ENCODE measurements at places on chromosomes 6 and 20.

DNA sequence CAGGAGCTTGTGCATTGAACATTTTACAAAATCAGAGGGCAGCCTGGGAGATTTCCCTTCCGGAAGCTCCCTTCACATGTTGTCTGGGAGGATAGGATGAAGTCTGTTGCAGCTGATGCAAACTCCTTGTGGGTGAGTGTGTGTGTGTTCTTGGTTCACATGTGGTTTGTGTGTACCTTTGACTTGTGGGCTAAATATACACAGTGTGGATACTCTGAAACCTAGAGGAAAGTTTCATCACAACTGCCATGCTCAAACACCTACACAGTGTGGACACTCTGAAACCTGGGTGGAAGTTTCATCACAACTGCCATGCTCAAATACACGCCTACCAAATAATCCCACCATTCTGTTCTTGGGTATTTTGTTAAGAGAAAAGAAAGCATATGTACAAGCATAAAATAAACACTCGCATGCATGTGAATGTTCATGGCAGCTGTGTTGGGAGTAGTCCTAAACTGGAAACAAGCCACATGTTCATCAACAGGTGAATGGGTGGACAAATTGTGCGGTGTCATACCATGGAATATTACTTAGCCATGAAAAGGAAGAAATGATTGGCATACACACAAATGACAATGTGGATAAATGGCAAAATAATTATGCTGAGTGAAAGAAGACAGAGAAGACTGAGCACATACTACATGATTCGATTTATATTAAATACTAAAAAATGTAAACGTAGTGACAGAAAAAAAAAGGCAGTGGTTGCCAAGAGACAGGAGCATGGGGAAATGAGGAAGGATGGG, 1.8 kb downstream of the SCP2D1 start:
- DNase-seq: no peak

DNA sequence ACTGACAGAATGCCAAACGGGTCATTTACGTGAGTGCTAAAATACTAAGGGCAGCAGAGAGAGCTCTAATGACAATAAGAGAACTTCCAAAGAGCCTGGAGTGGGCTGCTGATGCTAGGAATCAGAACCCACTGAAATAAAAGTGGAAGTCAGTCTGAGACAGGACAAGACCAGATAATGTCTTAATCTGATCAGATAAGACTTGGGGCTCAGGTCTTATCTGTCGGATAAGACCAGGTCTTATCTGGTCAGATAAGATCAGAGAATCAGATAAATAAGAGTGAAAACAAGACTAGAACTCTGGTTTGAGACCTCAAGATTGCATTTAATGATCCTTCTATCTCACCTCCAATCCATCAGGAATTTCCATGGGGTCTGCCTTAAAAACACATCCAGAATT, 18.6 kb downstream of the LRP11 start:
- no peak for DNase-seq

GRCh38 chr20:24765316-24766142, 183.5 kb upstream of the CST7 start:
- DNase-seq: no peak

- no peak for DNase-seq
These were observed 51.2 kb upstream of the NEDD9 start for GRCh38 chr6:11283629-11284028.

- no peak for DNase-seq
These were observed 541 bp upstream of the IL20RA start for GRCh38 chr6:137045222-137045789.

DNA sequence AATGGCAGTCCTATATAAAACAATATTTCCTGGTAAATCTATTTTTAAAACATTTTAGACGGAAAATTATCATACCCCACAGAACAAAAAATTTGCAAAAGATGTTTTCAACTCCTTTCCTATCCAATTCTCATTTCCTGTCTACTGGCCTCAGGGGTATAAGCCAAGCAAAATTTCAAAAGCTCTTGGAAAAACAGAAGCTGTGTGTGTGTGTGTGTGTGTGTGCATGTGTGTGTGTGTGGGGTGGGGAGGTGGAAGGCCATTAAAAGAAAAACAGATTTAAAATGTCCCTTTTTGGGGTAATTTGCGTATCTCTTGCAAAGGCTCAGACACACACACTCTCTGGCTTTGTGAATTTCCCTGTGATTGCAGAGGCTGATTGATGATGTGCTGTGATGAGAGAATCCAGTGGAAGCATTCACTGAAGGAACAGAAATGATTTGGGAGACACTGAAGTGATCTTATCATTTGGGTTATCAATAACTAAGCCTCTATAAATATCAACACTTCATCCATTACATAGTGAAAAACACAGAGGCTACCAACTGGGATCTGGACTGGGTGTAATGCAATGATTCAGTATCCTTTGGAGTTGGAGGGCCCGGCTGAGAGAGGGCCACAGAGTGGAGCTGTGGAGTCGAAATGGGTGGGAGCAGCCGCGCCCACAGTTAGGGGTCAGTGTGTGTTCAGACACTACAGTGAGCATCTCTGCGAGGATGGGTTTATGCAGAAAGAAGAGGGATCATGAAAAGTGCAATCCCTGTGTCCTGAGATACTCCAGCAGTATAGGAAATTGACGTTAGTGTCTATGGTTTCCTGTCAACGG, 106.8 kb upstream of the PREP start:
- DNase-seq: no peak

GRCh38 chr6:149891259-149891658, 6.7 kb downstream of the RAET1E start:
- DNase-seq: no peak

- DNase-seq: no peak
These were observed 154.1 kb upstream of the BMP2 start for GRCh38 chr20:6613280-6613861.

GRCh38 chr6:17347012-17347411, 46.4 kb upstream of the CAP2 start:
- DNase-seq: no peak

- DNase-seq: peak; percentile 56
These were observed 266.3 kb downstream of the CDC5L start for GRCh38 chr6:44653761-44654218.

DNA sequence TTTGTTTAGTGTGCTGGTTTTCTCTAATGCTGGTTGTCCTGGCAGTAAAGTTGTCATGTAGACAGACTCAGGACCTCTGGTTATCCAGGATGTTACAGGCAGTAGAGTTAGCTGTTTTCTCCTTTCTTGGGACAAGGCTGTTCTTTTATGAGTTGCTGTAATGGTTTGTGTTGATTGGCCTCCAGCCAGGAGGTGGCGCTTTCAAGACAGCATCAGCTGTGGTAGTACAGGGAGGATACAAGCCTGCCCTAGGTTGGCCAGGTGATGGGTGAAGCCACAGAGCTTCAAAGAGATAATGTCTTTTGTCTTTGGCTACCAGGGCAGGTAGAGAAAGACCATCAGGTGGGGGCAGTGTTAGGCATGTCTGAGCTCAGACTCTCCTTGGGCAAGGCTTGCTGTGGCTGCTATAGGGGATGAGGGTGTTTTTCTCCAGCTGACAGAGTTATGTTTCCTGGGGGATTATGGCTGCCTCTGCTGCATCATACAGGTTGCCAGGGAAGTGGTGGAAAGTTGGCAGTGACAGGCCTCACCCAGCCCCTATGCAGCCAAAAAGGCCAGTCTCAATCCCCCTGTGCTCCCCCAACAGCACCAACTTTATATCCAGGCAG, 127.2 kb upstream of the TAB2 start:
- no peak for DNase-seq

DNA sequence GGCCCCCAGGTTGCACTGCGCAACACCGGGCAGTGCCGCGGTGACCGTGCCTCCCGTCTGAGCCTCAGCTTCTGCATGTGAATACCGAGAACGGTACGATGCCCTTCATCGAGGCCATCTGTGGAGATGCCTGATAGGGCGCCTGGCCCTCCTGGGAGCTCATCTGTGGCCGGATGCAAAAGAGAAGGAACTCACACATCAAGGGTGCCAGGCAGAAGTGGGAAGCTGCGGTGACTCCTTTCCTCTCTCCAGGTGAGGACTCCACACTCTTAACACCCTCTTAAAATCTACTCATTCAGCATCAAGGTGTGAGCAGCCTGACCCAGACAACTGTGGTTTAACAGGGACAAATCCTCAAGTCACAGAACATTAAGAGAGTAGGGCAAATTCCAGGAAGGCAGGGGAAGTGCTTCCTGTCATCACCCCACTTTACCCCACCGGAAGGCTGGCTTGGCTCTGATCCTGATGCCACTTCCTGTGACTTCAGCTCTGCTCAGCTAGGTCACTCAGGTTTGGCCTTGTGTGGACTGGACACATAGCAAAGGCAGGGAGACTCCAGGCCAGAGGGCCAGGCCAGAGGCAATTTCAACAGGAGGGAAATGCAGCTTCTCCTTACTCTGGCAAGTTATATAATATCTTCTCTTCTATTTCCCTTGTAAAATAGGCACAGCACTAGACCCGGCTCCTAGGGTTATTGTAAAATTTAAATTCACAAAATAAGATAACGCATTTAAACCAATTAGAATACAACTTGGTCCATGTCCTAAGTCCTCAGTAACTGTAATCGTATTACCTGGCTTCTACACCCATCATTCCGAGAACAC, 69.4 kb downstream of the CPNE5 start:
- DNase-seq: peak; percentile 63

GRCh38 chr6:132932588-132932987, 118.2 kb downstream of the RPS12 start:
- no peak for DNase-seq

GRCh38 chr6:50845499-50846143, 26.9 kb downstream of the TFAP2B start:
- no peak for DNase-seq

- no peak for DNase-seq
These were observed 54.3 kb upstream of the TCF21 start for GRCh38 chr6:133834472-133835170.

- DNase-seq: no peak
These were observed 66.9 kb upstream of the CDH4 start for GRCh38 chr20:61185181-61185580.

GRCh38 chr6:71453371-71453706, 164.7 kb downstream of the OGFRL1 start:
- DNase-seq: no peak

GRCh38 chr20:49006446-49006980, 39.6 kb upstream of the CSE1L start:
- DNase-seq: no peak

DNA sequence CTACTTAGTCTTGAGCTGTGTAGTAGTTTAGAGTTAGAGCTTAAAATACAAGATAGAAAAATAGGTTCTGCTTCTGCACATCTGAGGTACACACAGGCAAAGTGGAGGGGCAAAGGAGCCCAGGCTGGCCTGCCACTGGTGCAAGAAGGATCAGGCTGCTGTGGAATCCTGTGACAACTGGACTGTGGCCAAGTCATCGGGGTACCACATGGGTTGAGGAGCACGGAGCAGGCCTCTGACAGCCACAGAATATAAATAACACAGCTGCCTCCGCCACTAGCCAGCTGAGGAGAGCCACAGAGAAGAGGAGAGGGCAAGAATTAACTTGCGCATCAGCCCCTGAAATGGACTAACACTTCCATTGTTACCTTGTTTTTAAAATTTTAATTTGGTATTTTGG, 206.0 kb upstream of the MARCKS start:
- no peak for DNase-seq

DNA sequence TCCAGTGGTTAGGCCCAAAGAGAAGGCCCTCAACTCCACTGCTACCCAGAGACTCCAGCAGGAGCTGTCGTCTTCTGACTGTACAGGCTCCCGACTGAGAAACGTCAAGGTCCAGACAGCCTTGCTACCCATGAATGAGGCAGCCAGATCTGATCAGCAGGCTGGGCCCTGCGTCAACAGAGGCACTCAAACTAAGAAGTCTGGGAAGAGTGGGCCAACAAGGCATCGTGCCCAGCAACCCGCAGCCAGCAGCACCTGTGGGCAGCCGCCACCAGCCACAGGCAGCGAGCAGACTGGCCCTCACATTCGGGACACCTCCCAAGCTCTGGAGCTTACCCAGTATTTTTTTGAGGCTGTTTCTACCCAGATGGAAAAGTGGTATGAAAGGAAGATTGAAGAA, 8.1 kb downstream of the LYRM2 start:
- no peak for DNase-seq

GRCh38 chr6:166932116-166932515, 24.2 kb downstream of the RNASET2 start:
- no peak for DNase-seq

DNA sequence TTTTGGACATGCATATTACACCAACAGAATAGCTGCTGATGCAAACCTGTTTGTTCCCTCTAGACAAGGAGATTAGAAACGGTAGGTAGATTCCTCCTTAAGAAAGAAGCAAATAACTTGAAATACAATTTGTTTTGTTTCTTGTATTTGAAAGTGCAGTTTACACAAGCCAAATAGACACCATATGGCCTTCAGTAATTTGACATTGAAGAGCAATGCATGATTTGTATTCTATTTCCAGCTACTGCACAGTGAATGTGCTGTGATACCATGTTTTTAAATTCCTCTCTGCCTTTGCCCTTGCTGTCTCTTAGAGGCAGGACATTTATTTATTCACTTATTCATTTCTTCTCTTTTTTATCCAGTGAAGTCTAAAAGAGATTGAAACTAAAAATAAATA, 31.9 kb upstream of the ANKEF1 start:
- DNase-seq: no peak

DNA sequence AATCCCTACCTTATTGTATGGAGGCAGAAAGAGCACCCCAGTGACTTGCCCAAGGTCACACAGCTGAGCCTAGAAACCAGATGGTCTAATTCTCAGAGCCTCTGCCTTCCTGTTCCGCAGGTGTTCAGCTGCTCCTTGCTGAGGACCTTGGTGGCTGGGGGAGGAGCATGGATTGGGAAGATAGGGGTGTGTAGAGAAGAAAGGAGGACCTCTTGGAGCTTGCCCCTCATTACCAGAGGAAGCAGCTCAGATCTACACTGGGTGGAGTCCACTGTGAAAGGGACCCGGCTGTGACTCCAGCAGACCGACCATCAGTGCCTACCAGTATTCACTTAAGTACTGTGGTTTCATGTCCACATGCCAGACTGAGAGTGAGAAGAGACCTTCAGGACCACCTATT, 15.2 kb downstream of the FOXP4 start:
- no peak for DNase-seq

GRCh38 chr6:42708096-42708495, 14.3 kb downstream of the PRPH2 start:
- no peak for DNase-seq

- peak; percentile 63 for DNase-seq
These were observed 95.9 kb downstream of the NFATC2 start for GRCh38 chr20:51446656-51447055.

DNA sequence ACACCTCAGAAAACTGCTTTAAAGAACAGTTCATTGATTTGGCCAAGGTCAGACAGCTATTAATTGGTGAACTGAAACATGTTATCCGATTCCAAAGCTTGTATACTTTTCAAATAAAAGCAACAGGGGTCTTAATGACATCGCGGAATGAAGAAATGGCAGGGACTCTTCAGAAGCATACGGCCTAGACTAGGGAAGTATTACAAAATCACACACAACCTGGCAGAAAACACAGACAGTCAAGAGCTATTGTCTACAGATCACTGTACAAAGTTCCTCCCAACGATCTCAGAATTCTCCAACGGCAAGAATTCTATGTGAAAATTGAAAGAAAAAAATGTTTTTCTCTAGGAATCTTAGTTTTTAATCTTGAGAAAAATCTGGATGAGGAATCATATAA, 105.5 kb downstream of the PTPRK start:
- DNase-seq: no peak
